ENCODE measurements at places on chromosomes 4 and X.

DNA sequence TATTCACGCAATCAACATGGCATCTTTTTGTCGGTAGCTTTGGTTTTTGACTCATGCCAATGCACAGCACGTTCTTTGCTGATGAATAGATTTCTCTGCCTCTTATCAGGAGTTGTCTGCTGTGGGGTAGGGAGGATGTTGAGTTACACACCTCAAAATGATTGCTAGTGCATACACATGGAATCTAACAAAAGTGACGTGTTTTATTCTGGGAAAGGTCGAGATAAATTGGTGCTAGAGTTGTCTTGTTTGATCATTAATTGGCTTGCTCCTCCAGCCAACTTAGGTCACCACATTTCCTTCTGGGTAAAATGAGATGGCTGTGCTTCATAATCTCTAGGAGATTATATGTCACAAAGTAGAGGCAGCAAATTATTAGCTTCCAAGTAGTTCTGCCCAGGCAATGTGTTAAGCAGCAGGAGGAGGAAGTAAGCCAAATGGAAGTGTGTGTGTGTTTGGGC is 3.9 kb downstream of the RAB9A start:
- no peak for DNase-seq

- DNase-seq = no peak
Measured at GRCh38 chrX:112641449-112641848, 38.3 kb downstream of the LHFPL1 start.

- no peak for DNase-seq
Measured at GRCh38 chrX:118345045-118345463, 852 bp upstream of the WDR44 start.

DNA sequence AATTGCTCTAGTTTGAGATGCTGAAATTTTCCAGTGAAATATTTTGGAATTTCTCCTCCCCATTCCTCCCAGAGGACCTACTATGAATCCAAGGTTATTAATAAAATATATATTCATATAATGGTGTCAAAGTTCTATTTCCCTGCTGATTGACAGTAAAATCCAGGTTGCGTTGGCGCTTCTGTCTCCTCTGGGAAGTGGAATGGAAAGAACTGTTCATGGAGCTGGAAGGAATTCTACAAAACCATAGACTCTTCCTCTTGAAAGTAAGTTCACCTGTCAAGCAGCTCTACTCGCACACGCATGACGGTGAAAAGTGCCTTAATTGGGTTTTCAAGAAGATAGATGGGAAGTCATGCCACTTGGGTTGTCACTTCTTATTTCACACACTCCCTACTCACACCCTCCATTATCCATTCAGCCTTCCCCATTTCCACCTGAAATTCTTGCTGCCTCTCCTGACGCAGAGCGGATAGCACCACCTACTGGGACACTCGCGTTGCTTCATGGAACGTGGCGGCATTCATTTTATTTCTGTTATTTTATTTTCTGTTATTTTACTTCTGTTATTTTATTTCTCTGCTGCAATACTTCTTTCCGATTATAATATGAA is 351.6 kb downstream of the NLGN4X start:
- no peak for DNase-seq

DNA sequence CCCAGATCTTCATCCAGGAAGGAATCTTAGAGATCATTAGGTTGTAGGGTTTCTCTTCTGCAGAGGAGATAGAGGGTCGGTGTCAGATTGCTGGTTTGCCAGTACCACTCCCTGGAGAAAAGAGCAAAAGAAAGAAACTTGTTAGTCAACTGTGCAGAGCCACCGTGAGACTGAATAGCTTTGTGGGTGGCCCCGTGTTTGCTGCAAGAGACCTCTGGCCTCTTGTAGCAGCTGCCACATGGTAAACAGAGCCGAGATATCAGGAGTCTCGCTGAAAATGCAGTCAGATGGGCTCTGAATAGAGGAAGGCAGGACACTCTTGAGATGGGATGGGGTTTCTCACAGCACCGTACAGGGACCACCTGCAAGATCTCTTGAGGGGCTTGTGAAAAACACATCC is 149.7 kb downstream of the PTTG2 start:
- DNase-seq = no peak

DNA sequence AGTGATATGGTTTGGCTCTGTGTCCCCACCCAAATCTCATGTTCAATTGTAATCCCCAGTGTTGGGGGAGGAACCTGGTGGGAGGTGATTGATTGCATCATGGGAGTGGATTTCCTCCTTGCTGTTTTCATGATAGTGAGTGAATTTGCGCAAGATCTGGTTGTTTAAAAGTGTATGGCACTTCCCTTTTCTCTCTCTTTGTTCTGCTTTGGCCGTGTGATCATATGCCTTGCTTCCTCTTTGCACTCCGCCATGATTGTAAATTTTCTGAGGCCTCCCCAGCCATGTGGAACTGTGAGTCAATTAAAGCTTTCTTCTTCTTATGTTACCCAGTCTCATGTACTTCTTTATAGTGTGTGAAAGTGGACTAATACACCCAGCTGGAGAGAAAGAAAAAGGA is 113.0 kb upstream of the AADAT start:
- no peak for DNase-seq

All from activated naive CD8-positive, alpha-beta T cell treated with anti-CD3 and anti-CD28 coated beads, Interleukin-2, amount 50 U/mL, for 24 hours (primary cell).